Stimulated activated CD4-positive, alpha-beta T cell treated with anti-CD3 and anti-CD28 coated beads, Interleukin-15, amount 100 ng/mL, for 1 hour (primary cell): ENCODE measurements at places on chromosomes 5 and 9.

- DNase-seq, result no peak
Measured at GRCh38 chr5:155259648-155260047, 246.1 kb downstream of the KIF4B start.

DNA sequence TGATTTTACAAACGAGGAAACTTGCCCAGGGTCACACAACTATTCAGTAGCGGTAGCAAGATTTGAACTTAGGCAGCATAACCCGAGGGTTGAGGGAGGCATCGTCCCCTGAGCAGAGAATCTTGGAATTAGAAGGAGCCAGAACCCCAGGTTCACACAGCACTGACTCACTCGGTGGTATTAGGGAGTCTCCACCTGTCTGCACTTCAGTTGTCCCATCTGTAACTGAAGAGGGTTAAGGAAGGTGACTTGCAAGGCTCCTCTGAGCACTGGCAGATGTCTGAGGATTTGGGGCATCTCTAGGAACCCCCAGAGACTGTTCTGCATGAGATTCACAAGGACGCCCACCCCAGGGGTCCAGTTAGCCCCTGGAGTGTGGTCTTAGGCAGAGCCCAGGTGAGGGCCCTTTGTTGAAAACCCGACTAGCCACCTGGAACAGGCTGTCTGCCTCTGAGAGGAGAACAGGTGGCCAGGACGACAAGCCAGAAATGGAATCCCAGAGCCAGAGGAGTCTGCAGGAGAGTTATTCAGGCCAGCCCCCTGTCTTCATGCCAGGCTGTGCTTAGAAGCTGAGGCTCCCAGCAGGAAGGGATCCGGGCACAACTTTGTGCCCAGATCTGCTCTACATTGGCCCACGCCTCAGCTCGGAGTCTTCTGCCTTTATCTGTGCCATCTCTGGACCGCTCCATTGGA lies 50.0 kb upstream of the ORM1 start:
- no peak for DNase-seq

DNA sequence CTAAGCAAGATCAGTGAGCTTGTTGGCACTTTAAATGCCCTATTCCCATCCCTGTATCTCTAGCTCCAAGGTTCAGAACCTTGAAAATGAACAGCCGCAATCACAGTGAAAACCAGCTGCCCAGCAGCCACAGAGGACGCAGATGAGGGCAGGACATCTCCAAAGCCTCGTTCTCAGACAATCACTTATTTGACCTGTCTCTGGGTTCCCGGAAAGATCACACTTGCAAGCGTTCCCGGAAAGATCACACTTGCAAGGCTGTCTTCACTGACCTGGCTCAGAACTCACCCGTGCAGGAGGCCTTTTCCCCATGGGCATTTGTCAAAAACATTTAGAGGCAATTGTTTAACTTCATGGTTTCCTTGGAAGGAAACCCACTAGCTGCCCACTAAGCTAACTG lies 25.7 kb downstream of the IPPK start:
- DNase-seq, result no peak

DNA sequence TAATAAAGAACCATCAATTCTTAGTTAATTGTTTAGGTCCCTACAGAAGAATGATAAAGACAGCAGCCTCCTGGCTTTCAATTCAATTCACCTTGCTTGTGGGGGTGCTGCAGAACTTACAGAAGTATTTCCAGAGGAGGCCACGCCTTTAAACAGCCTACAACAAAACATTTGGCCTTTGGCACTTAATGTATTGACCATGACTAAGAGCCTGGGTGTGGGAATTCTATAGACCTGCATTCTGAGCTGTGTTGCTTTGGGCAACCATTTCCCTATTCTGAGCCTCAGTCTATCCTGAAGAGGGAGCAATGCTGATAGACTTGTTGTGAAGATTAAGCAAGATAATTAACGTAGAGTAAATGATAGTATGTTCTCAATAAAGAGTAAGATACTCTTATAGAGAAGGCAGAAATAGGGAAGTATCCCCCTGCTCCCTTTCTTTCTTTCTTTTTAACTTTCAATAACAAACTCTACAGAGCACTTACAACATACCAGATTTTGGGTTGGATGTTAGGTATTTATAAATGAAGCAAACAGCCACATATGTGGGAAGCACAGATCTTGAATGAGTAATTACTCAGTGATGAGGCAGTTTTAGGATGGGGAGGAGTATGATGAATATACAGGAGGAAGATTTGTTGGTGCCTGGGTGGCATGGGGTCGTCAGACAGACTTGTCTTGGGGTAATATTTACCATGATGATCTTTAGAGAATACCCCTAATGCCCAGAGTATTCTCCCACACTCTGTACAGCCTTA lies 28.4 kb downstream of the PAPPA start:
- DNase-seq, result no peak

- DNase-seq, result no peak
Measured at GRCh38 chr5:94796586-94796985, 178.1 kb downstream of the SLF1 start.
